ENCODE measurements at places on chromosomes 4 and X.

DNA sequence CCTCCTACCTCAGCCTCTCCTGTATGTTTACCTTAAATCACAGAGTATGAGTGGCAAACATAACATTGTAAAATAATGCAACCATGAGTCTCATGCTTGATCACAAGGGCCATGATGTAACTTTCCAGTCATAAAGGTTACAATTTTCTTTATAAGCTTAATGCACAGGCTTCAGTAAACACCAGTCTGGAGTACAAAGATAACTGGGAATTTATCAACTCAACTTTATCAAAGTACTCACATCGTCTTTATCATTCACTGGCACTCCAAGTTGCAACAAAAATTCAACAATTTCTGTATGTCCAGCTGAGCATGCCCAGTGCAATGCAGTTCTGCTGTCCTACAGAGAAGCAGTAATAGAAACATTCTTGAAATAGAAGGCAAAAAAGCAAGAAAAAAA, 2.8 kb downstream of the PSMD10 start:
- no peak for DNase-seq

- no peak for DNase-seq
These were observed 1076.4 kb upstream of the PABPC4L start for GRCh38 chr4:135277980-135278315.

- no peak for DNase-seq
These were observed 51.5 kb upstream of the AMELX start for GRCh38 chrX:11241720-11242119.

GRCh38 chr4:87068583-87069021, 133.8 kb downstream of the AFF1 start:
- peak; percentile 25 for DNase-seq

DNA sequence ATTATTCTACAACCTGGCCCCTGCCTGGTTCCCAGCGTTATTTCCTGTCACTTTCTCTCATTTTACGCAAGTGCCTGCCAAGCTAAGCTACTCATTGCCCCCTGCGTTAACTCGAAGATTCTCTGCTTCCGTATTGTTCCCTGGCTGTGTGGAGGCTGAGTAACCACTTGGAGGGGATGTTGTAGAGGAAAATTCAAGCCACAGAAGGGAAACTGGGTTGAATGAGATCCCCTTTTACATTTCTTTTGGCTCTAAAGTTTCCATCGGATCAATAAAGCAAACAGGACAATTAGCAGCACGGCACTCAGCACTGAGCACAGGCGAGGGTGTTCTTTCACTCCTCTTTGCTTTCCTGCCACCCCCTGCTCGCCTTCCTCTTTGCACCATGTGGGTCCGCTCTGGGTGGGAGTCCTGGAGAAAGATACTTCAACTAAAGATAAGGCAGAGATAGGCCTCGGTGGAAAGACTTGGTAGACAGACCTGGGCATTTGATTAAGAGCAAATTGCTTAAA, 4.2 kb upstream of the TMSB4X start:
- DNase-seq = peak; percentile 12

DNA sequence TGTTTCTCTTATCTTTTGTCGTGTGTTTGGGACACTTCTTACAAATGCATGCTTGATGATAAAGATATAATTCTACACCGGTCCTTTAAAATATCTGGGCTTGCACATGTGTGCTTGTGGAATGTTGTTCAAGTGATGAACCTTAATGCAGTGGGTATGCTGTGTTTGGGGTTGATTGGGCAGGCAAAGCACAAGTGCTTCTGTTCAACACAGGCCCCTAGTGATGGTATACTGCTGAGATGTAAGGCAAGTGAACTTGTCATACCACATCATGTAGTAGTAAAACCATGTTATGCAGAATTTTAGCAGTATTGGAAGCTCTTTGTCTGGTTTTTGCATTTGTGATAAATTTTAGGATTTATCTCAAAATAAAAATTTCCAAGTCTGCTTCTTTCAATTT, 23.9 kb downstream of the TBC1D19 start:
- no peak for DNase-seq

GRCh38 chrX:109270580-109271484, 211.1 kb downstream of the GUCY2F start:
- no peak for DNase-seq

DNA sequence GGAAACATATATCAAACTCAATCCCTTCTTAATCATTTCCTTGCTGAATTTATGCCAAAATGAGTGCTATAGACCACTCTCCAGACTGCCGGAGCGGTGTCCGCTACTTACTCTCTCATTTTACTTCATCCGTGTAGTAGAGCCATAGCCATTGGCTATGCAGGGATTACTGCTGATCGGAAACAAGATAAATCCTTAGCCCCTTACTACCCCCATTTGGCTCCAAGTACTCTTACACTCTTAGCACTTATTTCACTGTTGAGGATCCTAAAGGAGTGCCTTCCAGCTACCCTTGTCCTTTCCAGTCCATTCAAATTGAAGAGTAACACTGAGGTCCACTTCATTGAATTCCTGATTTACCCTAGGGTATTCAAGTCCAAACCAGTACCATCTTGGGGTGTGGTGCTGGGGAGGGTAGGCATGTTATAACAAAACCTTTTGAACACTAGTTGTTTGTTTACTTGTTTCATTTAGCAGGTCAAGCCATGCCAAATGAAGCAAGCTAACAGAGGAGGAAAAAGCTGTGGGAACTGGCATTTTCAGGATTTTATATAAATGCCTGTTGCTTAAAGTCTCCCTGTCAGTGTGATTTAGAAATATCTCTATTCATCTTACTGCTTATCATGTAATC, 715.1 kb downstream of the FSTL5 start:
- DNase-seq = no peak

DNA sequence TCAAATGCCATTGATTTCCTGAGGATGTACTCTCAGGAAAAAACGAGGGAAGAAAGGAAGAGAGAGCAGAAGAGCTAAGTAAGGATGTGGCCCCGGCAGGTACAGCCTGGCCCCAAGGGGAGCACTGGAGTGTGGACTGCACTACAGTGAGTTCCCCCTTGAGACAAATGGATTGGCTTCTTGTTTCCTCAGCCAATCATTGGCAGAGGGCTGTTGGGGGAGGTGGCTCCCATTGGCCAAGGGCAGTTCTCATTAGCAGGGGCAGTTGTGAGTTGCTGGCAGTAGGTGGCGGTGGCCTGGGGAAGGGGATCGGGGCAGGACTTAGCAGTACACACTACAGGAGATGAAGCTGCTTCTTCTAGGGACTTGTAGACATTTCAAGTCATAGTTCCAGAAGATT, 24.1 kb upstream of the OCIAD2 start:
- no peak for DNase-seq

DNA sequence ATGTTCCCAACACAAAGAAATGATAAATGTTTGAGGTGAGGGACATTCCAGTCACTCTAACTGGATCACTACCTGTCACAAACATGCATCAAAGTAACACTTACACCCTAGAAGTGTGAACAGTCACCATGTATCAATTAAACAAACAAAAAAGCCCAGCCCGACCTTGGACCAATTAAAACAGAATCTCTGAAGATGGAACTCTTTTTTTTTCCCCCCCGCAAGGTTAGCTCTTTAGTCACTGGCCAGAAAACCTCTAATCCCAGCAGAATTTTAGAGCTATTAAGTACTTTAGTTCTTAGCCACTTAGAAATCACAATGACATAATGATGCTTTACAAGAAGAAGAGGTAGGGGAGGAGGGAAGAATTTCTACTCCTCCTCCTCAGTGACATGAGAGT, 154.5 kb downstream of the PALLD start:
- no peak for DNase-seq

DNA sequence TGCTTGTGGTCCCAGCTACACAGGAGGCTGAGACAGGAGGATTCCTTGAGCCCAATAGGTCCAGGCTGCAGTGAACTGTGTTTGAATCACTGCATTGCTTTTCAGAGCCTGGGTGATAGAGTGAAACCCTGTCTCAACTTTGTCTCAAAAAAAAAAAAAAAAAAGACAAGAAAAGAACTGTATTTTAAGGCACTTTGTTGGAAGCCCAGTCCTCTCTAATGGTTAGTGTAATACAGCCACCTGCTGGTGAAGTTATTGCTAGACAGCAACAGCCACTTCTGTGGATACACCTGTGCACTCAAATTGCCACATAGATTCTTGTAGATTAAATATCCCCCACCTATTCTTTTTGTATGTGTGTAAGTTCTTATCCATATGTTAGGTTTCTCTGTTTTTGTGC, 10.1 kb upstream of the FGG start:
- DNase-seq = no peak

DNA sequence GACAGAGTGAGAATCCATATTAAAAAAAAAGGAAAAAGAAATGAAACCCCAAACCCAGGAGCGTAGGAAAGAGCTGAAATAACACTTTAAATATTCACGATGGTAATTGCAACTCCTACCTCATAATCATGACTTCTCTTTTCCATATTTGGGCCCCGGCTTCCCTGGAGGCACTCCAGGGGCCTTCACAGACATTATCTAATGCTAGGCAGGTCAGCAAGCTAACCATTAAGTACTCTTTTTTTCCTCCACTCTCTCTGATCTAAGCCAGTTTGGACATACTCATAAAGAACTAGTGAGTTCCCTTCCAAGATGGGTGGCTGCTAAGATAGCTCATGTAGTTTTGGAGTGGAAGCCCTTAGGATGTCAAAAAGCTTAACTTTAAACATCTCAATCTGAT, 83.2 kb downstream of the SH3KBP1 start:
- no peak for DNase-seq

DNA sequence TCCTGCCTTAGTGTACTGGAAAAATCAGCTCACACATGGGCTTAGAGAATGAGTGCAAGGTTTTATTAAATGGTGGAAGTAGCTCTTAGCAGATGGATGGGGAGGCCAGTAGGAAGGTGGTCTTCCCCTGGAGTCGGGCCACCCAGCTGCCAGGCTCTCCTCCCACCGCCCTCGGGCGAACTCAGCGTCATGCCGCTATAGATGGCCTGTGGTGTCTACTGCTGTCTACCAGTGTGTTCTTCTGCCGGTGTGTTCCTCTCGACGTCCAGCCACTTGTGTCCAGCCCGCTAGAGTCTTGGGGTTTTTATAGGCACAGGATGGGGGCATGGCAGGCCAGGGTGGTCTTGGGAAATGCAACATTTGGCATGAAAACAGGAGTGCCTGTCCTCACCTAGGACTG, 198.7 kb upstream of the NDST3 start:
- DNase-seq = no peak

DNA sequence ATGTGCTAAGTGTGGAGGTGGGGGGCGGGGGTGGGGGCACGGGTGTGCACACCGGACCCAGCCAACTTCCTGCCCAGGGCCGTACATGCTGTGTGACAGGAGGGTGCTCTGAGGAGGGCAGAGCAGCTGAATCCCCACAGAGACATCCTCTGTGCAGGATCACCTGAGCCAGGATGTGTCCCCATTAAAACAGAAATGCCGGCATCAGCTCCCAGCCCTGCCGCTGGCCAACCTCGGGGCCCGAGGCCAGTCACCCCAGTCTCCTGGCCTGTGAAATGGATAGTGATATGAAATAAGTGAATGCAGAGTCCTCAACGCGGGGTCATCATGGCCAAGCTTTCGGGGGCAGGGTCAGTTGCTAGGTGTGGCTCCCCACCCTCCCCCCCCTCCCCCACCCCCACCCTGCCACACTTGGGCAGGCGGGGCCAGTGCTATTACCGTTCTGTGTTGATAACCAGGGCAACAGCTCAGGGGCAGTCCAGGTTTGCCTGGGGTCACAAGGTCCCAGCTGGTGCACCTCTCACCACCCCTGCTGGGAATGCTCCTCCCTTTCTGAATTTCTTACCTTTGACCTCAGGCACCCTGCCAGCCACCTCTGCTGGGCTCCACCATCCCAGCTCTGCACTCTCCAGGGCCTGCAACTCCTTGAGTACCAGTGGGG, 227.2 kb upstream of the PSAPL1 start:
- DNase-seq = no peak

DNA sequence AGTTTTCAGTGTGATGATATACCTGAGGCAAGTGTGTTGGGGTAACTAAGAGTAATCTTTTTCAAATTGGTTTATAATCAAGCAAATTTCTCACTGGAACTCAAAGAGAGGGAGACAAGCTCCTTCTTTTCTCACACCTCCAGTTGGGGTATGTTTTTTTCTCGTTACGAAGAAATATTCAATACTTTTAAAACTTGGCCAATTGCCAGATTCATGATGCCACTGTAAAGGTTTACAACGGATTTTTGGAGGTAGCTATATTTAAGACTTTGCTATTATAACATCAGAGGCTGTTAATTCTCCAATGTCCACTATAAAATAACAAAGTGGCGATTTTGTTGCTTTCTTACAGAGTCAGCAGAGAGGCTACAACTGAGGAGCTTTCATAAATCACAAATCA, 49.2 kb upstream of the ATP8A1 start:
- DNase-seq = no peak

GRCh38 chr4:45692131-45692735, 431.6 kb downstream of the GABRG1 start:
- DNase-seq = no peak

- no peak for DNase-seq
These were observed 102.8 kb downstream of the CBR4 start for GRCh38 chr4:168907119-168907698.

- DNase-seq = no peak
These were observed 32.0 kb upstream of the HPGD start for GRCh38 chr4:174554231-174554728.

DNA sequence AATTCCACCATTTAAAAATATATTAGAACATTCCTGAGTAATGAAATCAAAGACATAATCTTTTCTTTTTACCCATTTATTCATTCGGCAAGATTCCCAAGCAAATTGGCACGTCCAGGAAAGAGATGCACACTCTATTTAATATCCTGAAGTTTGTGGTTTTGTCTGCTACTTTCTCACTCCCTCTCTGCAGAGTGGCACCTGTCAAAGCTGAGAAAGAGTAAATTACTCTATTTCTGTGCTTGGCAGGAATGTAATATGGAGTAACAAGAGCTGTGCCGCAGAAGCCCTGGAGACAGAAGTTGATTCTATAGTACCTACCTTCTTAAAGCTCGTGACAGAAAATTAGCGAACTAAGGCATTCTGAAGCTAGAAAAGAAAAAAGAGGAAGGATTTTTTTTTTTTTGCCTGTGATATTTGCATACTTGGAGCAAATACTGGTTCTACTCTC, 5.5 kb downstream of the GSTCD start:
- DNase-seq = no peak

DNA sequence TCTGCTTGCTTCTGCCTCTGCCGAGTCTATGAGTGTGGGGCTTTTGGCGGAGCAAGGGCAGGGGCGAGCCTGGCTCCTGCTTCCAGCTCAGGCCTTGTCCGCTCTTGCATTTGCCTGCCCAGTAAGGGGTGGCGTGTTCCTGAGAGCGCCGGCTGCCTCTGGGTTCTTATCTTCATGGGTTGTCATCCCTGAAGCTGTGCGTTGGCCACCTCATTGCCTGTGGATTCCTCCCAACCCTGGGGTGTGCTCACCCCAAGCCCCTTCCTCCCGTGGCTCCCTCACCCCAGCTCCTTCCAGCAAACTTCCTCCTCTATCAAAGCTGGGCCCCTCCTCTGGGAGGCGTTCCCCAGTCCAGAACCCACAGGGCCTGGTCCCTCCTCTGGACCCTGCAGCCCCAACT, 17.5 kb downstream of the SH3BP2 start:
- DNase-seq = no peak

- no peak for DNase-seq
These were observed 86.3 kb downstream of the PDLIM5 start for GRCh38 chr4:94537921-94538628.

- DNase-seq = no peak
These were observed 43.1 kb downstream of the GASK1B start for GRCh38 chr4:158129694-158130093.

GRCh38 chrX:154541896-154542722, 4.5 kb downstream of the G6PD start:
- DNase-seq = peak; percentile 19

GRCh38 chr4:51932261-51932660, 87.9 kb downstream of the LRRC66 start:
- DNase-seq = no peak

- DNase-seq = no peak
These were observed 148.6 kb upstream of the FMR1 start for GRCh38 chrX:147763131-147763530.

GRCh38 chr4:181078196-181078595, 1165.0 kb upstream of the TENM3 start:
- no peak for DNase-seq
